ENCODE measurements at places on chromosomes 5 and 9. TPM values are rescaled to one million over a fixed set of nuclear protein-coding genes. Genes with fewer than 3 reads are reported as not detected.

GFI1B gene
- total RNA-seq = not detected

OR1Q1 gene
- not detected for total RNA-seq

FBXL7 gene
- total RNA-seq = 2.9 TPM

ACOT12 gene
- 0.74 TPM for total RNA-seq

MYOZ3 gene
- total RNA-seq = 0.14 TPM

FCN2 gene
- total RNA-seq = not detected

NR5A1 gene
- not detected for total RNA-seq

ADRB2 gene
- 0.09 TPM for total RNA-seq

VPS13A gene
- total RNA-seq = 23.2 TPM

DPP7 gene
- 68.8 TPM for total RNA-seq

PTCH1 gene
- 2.0 TPM for total RNA-seq

IFNB1 gene
- total RNA-seq = not detected

MAP3K1 gene
- 7.4 TPM for total RNA-seq

RANBP17 gene
- 2.1 TPM for total RNA-seq

SLC24A2 gene
- not detected for total RNA-seq

EHMT1 gene
- 43.3 TPM for total RNA-seq

NAIF1 gene
- 13.0 TPM for total RNA-seq

C9orf153 gene
- total RNA-seq = 0.18 TPM

MYMK gene
- not detected for total RNA-seq

ANKRD55 gene
- total RNA-seq = not detected

FBLL1 gene
- total RNA-seq = 0.74 TPM

FAM81B gene
- total RNA-seq = not detected

PRSS3 gene
- total RNA-seq = 28.4 TPM

ADAMTSL2 gene
- 2.3 TPM for total RNA-seq

ZDHHC21 gene
- 6.3 TPM for total RNA-seq
